Ovary (tissue), 10 donors: ENCODE measurements at places on chromosomes 6 and 20. TPM values are rescaled to one million over a fixed set of nuclear protein-coding genes. Genes with fewer than 3 reads are reported as not detected.

Gene ZKSCAN8
- polyA plus RNA-seq = 30.3 TPM

Gene BNIP5
- not detected for polyA plus RNA-seq

Gene BTN3A1
- polyA plus RNA-seq = 14.5 TPM

Gene UBE2C
- 2.6 TPM for polyA plus RNA-seq

Gene POM121L2
- polyA plus RNA-seq = not detected

Gene NKX2-2
- not detected for polyA plus RNA-seq

Gene NOX3
- not detected for polyA plus RNA-seq

Gene ADAM33
- 34.1 TPM for polyA plus RNA-seq

Gene RAET1E
- 0.23 TPM for polyA plus RNA-seq

Gene GHRH
- polyA plus RNA-seq = not detected

Gene WFDC5
- polyA plus RNA-seq = not detected

Gene GUCA1A
- not detected for polyA plus RNA-seq

Gene CST3
- 352 TPM for polyA plus RNA-seq

Gene TBC1D7
- polyA plus RNA-seq = 7.7 TPM

Gene MYCT1
- 17.9 TPM for polyA plus RNA-seq

Gene LPIN3
- polyA plus RNA-seq = 5.1 TPM

Gene GGTLC1
- not detected for polyA plus RNA-seq

Gene DNAAF9
- polyA plus RNA-seq = 10.3 TPM

Gene PDYN
- not detected for polyA plus RNA-seq

Gene CGAS
- 2.3 TPM for polyA plus RNA-seq

Gene SNRNP48
- polyA plus RNA-seq = 9.8 TPM

Gene SYTL3
- polyA plus RNA-seq = 3.3 TPM

Gene PACSIN1
- polyA plus RNA-seq = 0.55 TPM

Gene NDUFAF5
- 10.0 TPM for polyA plus RNA-seq

Gene ADGB
- not detected for polyA plus RNA-seq

Gene ASXL1
- 49.7 TPM for polyA plus RNA-seq

Gene MACROD2
- 8.4 TPM for polyA plus RNA-seq

Gene SPATS1
- polyA plus RNA-seq = not detected

Gene CGA
- polyA plus RNA-seq = not detected

Gene CRIP3
- 1.7 TPM for polyA plus RNA-seq

Gene SIRPB2
- 1.4 TPM for polyA plus RNA-seq

Gene BMP2
- 4.1 TPM for polyA plus RNA-seq

Gene PDE7B
- 11.6 TPM for polyA plus RNA-seq

Gene KCNQ5
- 0.12 TPM for polyA plus RNA-seq

Gene CRISP2
- polyA plus RNA-seq = 0.06 TPM

Gene RGS17
- polyA plus RNA-seq = 0.30 TPM

Gene OR2H1
- not detected for polyA plus RNA-seq

Gene DZANK1
- 2.2 TPM for polyA plus RNA-seq

Gene SS18L1
- 7.7 TPM for polyA plus RNA-seq

Gene GSTA1
- 107 TPM for polyA plus RNA-seq

Gene FAM83B
- not detected for polyA plus RNA-seq

Gene SLC22A7
- not detected for polyA plus RNA-seq

Gene MEI4
- not detected for polyA plus RNA-seq

Gene EPB41L1
- 23.8 TPM for polyA plus RNA-seq

Gene MAP7
- polyA plus RNA-seq = 3.7 TPM

Gene TBX18
- polyA plus RNA-seq = 7.2 TPM

Gene SLC17A1
- 0.06 TPM for polyA plus RNA-seq

Gene TSHZ2
- polyA plus RNA-seq = 40.2 TPM

Gene SIM1
- not detected for polyA plus RNA-seq

Gene C6orf15
- not detected for polyA plus RNA-seq
